Fibroblast of mammary gland (primary cell): ENCODE measurements at places on chromosomes 13 and 19.
A peak's percentile ranks its signal among the peaks of the same experiment; 100 is the strongest.

DNA sequence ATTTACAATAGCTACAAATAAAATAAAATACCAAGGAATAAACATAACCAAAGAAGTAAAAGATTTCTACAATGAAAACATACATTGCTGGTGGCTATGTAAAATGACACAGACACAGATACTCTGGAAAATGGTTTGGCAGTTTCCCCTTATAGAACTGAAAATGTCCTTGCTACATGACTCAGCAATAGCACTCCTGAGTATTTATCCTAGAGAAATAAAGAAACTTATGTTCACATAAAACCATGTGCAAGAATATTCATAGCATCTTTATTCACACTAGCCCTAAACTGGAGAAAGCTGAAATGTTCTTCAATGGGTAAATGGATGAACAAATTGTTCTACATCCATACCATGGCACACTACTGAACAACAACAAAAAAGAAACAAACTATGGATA lies 100.2 kb upstream of the RFC3 start:
- no peak for DNase-seq

- no peak for DNase-seq
These were observed 2.8 kb downstream of the RASA3 start for GRCh38 chr13:114129649-114130062.

DNA sequence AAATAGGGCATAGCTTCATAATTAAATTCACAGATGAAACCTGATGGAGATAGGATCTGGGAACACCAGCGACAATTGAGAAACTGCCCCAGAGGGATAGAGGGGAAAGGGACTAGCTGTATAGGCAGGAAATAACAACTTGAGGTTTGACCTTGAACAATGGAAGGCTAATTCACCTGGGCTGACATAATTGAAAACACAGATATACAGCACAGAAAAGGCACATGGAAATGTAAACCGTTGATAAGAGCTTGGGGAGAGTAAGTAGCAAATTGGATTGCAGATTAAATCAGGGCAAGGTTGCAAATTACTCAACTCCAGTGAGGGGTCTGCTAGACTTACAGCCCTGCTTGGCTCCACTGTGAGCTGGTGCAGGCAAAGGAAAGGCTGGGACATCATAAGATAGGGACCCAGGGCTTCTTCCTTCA lies 246.7 kb downstream of the DLEU7 start:
- no peak for DNase-seq

- DNase-seq = peak; percentile 37
These were observed 11.4 kb upstream of the IGFL1 start for GRCh38 chr19:46218160-46218559.

DNA sequence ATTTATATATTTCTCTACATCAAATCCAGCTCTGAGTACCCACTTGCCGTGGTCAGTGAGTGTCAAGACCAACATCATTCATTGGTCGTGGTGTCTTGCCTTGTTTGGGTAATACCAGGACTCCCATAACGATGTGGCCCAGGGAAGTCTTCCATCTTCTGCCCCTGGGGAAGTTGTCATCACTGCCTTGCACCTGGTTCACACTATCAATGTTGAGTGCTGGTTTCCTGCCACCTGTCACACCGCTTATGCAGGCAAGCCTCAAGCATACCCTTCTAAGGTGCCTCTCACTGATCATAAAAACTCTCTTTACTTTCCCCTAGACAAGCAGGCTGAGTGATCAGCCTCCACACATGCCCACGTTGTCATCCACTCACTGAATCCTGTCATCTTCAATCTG lies 382.4 kb downstream of the KCTD12 start:
- no peak for DNase-seq

GRCh38 chr13:58587183-58587582 lies 955.6 kb downstream of the PCDH17 start:
- no peak for DNase-seq

GRCh38 chr13:29905845-29906244 lies 55.4 kb upstream of the UBL3 start:
- DNase-seq = peak; percentile 68

DNA sequence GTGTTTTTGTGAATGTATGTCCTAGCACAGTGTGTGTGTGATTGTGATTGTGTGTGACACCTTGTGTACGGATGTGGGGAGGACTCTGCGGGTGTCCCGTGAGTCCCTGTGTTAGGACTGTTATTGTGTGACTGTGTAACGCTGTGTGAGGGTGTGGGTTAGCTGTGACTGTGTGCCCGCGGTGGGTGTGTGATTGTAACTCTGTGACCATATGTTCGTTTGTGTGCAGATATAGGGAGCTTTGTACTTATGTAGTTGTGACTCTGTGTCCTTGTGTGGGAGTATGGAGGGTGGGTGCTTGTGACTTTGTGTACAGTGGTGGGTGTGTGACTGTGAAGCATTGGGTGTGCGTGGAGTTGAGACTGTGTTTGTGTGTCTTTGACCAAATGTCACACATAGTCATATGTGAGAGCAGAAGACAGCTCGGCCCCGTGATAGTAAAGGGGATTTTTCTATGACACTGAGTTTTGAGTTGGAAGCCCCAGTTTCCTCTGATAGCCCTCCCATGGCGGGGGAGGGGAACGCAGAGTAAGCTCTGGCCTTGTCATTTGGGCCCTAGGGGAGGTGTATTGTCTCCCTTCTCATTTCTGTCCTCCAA lies 949 bp upstream of the ZNF260 start:
- no peak for DNase-seq

- DNase-seq = peak; percentile 28
These were observed 32.9 kb upstream of the OXGR1 start for GRCh38 chr13:97027162-97027554.

DNA sequence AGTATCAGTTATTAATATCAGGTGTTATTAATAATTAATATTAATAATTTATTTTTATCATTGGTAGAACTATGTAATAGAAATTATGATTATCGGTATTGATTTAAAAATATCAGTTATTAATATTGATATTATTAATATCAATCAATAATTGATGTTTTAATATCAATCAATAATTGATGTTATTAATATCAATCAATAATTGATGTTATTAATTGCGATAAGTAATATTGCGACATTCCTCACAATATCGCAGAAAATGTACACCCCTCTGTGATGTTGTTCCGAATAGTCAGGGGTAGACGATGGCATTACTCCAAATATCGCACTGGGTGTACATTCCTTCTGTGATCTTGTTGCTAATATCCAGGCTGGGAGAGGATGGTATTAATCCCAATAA lies 3.7 kb upstream of the RGCC start:
- DNase-seq = no peak

GRCh38 chr13:82749551-82749950 lies 1132.7 kb downstream of the SLITRK1 start:
- peak; percentile 15 for DNase-seq

DNA sequence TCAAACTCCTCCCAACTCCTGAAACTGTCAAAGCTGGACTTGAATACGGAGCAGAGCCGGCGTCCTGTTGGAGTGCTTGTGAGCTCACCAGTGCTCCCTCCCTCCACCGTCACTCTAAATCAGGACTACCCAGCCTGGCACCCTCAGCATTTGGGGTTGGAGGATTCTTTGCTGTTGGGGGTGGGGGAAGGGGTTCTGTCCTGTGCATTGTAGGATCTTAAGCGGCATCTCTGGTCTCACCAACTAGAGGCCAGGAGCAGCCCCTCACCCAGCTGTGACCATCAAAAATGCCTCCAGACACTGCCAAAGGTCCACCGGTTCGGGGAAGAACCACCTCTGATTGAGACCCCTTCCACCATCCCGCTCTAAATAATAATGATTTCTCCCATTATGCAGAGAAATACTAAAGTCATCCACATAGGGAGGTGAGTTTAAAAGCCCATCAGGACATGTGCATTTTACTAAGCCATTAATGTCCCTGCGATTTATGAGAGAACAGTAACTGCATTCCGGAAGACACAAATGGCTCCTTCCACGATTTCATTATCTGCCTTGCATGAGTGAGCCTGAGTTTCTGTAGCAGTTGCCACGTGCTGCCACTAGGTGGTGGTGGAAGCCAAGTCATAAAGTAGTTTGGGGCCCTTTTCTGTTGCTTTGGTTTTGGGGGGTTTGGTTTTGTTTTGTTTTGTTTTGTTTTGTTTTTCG lies 16.1 kb upstream of the USP29 start:
- DNase-seq = peak; percentile 63

DNA sequence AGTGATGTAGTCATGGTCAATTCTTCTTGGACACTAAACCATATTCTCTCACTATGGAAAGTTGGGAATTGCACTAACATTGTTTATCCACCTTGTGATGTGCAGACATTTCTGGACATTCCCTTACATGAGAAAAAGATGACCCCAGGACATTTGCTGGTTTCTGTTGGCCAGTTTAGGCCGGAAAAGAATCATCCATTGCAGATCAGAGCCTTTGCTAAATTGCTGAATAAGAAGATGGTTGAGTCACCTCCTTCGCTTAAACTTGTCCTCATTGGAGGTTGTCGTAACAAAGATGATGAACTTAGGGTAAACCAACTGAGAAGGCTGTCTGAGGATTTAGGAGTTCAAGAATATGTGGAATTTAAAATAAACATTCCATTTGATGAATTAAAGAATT lies at the start of gene UTP14C:
TSS of gene UTP14C (plus strand) at position 211 of the 400 bp plus-strand sequence. CDS start 4,114 bp downstream, outside the sequence.
- no peak for DNase-seq

DNA sequence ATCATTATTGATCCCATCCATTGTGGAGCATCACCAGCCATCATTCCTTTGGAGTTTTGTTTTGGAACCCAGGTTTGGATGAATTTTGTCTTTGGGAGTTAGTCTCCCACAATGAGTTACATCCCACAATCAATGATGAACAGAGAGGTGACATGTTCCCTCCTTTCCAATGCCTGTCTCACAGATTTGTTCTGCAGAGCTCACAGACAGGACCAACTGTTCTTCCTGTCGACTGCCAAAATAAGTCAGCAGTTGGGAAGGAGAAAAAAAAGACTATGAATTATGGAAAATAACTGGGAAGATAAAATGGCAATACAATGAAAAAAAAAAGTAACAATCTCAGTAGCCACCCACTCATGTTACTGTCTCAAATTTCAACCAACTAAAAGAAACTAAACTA lies 489.1 kb downstream of the MYO16 start:
- no peak for DNase-seq

DNA sequence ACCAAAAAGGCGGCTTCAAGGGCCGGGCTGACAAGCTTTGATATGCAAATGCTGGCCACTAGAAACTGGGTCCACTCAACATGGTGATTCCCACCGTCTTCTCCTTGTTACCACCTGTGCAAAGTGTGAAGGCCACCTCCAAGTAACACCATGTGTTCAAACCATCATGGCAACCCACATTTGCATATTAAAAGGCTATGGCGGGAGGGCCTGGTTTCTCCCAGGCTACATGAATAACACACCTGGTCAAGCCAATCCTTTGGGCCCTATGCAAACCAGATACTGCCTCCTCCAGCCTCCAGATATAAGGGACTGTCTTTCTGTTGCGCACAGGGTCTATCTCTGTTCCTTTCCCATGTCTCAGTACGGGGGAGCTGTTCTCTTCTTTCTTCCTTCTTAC lies 36.6 kb upstream of the ZSCAN5A start:
- no peak for DNase-seq

GRCh38 chr13:58633226-58633625 lies 1001.7 kb downstream of the PCDH17 start:
- DNase-seq = no peak

DNA sequence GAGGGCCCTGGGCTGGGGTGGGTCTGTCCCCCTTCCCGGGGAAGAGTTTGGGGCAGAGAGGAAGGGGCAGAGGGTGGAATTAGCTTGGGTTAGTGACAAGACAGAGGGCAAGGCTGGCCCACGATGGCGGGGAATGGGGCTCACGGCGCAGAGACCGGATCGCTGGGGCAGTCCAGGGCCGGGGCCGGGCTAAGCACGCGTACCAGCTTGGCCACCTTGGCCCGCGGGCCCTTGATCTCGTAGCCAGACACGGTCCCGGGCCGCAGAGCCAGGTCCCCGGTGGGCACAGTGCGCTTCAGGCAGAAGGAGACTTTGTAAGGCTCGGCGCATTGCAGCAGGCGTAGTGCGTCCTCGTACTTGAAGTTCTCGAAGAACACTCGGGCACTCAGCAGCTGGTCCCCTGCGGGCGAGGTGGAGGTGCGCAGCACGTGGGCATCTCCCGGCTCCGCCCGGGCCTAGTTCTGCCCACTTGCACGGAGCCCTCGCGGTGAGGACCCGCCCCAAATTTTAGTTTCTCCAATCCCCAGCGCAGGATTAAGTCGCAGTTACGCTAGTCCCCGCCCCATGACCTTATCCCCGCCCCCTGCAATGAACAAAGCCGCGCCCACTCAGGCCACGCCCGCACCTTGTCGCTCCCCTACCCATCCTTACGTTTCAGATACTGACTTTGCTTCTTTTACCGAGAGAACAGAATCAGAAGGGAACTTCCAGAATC lies 8.6 kb upstream of the HIPK4 start:
- no peak for DNase-seq

DNA sequence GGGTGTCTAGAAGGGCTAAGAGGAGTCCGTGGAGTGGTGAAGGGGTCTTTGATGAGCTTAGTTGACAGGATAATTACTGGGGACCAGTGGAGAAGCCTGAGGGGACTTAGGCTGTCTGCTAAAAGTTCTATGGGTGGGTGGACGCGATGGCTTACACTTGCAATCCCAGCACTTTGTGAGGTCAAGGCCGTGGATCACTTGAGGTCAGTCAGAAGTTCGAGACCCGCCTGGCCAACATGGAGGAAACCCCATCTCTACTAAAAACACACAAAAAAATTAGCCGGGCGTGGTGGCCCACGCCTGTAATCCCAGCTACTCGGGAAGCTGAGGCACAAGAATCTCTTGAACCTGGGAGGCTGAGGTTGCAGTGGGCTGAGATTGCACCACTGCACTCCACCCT lies 2.8 kb upstream of the GSK3A start:
- no peak for DNase-seq

- DNase-seq = peak; percentile 70
These were observed at the start of gene AXL for GRCh38 chr19:41218615-41219507. AXL (plus strand) TSS chr19:41219223; CDS start chr19:41219393, 170 bp downstream.

GRCh38 chr13:52677823-52678222 lies 25.2 kb downstream of the SUGT1 start:
- no peak for DNase-seq

DNA sequence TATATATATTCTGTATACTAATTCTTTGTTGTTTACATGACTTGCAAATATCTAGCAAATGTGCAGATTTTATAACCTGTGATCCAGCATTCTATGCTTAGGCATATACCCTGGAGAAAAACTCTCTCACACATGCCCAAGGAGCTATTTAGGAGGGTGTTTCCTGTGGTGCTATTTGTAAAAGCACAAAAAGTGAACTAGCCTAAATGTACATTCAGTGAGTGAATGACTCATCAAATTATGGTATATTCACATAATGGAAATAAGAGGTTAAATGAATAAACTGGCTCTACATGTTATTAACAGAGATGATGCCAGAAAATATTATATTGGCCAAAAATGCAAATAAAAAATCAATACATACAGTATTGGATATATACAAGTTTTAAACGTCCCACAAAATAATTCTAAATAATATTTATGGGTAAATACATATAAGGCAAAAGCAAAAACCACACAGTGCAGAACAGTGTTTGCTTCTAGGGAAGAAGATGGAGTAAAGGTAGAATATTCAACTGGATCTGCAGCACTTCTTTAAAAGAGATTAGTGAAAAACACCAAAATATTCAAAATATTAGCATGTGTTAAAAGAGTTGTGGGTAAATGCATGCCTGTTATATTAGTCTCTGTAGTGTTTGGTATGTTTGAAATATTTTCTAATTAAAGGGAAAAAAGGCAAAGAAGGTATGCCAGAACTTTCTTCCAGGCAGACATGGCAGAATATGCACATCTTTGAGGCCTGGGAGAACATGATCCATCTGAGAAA lies 344.7 kb downstream of the KLF5 start:
- DNase-seq = no peak

- no peak for DNase-seq
These were observed 45.7 kb downstream of the PLPP2 start for GRCh38 chr19:245457-245856.
